ENCODE measurements at places on chromosomes 1 and 21. TPM values are rescaled to one million over a fixed set of nuclear protein-coding genes. Genes with fewer than 3 reads are reported as not detected.
A peak's percentile ranks its signal among the peaks of the same experiment; 100 is the strongest.

- H3K4me1 ChIP-seq = no peaks in the 10 kb centered on the region
- H3K36me3 ChIP-seq = no peaks in the 10 kb centered on the region
- no peaks in the 10 kb centered on the region for H3K27me3 ChIP-seq
Measured at GRCh38 chr1:155117610-155118009, 10.1 kb upstream of the EFNA1 start.

DNA sequence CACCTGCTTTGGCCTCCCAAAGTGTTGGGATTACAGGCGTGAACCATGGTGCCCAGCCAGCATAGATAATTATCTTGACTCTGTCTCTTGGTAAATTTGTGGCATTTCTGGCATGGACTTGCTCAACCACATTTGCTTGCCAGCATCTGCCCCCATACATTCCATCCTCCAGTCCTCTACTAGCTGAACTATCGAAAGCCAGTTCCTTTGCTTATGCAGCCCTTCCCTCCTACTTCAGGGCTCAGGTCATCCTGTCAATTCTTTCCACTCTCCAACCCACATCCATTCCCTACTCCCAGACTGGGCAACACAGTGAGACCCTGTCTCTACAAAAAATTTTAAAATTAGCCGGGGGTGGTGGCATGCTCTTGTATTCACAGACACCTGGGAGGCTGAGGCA is 13.0 kb upstream of the UQCRHL start:
- no peak overlapping the region for H3K4me3 ChIP-seq
- no peaks in the 10 kb centered on the region for H3K36me3 ChIP-seq
- DNase-seq = no peak
- H3K27ac ChIP-seq = no peak overlapping the region

- H3K4me1 ChIP-seq = no peaks in the 10 kb centered on the region
- no peak overlapping the region for H3K4me3 ChIP-seq
- no peak for DNase-seq
- no peaks in the 10 kb centered on the region for H3K27me3 ChIP-seq
Measured at GRCh38 chr1:85208488-85208887, 7.7 kb upstream of the SYDE2 start.

Gene TTC22
- total RNA-seq = 0.40 TPM

Gene RAB7B
- 0.44 TPM for total RNA-seq

- DNase-seq = no peak
- no peaks in the 10 kb centered on the region for H3K27me3 ChIP-seq
- no peaks in the 10 kb centered on the region for H3K4me1 ChIP-seq
- H3K27ac ChIP-seq = no peak overlapping the region
Measured at GRCh38 chr1:49576327-49576901, 447.3 kb downstream of the AGBL4 start.

DNA sequence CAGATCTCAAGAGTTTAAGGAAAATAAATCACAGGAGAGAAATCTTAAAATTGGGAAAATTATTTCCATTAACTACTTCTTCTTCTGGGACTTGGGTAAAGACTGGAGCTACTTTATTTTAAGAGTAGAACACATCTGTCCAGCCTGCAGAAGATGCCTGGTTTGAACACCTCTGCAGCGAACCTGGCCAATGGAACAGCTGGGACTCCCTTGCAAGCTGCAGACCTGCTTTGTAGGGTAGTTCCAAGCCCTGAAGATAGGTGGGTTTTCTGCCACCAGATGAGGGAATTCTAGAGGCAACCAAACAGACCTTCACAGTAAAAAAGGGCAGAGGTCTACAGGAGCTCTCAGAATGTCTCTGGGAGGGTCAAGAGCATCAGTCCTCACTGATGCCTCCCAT is 86.5 kb upstream of the CACNA1E start:
- no peaks in the 10 kb centered on the region for H3K4me1 ChIP-seq
- no peaks in the 10 kb centered on the region for H3K27me3 ChIP-seq
- no peak overlapping the region for H3K4me3 ChIP-seq
- H3K27ac ChIP-seq = no peak overlapping the region
- DNase-seq = no peak

DNA sequence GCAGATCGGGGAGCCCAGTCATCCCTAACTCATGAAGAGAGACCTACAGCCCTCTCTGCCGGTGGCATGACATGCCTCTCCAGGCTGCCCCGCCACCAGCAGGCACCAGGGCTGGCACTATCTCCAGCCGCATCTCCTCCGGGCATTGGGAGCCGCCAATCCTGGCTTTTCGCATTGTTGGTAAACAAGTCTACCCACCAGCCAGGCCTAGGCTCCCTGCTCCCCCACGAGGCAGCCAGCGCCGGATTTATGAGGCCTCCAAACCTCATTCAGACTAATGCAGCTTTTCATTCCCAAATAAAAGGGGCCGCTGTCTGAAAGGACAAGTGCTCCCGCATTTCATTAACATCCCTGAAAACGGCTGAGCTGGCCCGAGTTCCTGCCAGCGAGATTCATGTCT is 3.4 kb upstream of the GRIK3 start:
- DNase-seq = no peak
- H3K27ac ChIP-seq = no peak overlapping the region
- peaks cover 100% of the 10 kb centered on the region for H3K27me3 ChIP-seq
- H3K36me3 ChIP-seq = no peaks in the 10 kb centered on the region
- H3K4me1 ChIP-seq = peaks cover 7% of the 10 kb centered on the region

Gene TNFRSF4
- total RNA-seq = 1.1 TPM

Gene RNF186
- total RNA-seq = not detected

DNA sequence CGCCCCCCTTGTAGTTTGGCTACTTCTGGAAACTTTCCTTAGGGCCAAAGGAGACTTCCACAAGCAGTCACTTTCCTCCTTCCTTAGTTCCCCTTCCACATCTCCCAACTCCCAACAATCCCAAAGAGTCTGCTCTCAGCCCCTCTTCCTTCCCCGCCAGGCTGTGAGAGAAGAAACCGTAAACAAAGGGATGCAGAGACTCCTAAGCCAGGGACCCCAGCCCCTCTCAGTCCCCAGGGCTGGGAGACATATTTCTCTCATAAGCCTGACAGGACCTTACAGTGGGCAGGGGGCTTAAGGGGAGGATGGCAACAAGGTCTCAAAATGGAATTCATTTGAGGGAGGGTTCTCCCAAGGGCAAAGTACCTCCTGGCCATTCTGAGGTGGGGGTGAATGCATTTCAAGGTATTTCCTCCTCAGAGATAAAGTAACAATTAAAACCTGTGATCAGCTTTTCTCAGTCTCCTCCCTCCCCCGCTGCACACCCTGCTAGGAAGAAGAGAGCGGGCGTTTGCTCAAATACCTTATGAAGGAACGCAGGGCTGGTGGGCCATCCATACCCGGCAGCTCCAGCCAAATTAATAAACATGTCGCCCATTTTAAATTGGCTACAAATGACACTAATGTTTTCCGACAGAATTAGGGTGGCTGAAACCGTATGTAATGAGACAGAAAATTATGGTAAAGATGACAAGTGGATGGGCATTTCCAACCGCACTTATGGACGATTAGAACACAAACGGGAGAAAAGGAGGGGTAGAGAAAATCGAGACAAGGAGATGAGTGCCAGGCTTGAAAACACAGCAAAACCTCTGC is 4.0 kb downstream of the BARHL2 start:
- H3K27ac ChIP-seq = no peak overlapping the region
- H3K36me3 ChIP-seq = no peaks in the 10 kb centered on the region
- no peak overlapping the region for H3K4me3 ChIP-seq
- no peak for DNase-seq

DNA sequence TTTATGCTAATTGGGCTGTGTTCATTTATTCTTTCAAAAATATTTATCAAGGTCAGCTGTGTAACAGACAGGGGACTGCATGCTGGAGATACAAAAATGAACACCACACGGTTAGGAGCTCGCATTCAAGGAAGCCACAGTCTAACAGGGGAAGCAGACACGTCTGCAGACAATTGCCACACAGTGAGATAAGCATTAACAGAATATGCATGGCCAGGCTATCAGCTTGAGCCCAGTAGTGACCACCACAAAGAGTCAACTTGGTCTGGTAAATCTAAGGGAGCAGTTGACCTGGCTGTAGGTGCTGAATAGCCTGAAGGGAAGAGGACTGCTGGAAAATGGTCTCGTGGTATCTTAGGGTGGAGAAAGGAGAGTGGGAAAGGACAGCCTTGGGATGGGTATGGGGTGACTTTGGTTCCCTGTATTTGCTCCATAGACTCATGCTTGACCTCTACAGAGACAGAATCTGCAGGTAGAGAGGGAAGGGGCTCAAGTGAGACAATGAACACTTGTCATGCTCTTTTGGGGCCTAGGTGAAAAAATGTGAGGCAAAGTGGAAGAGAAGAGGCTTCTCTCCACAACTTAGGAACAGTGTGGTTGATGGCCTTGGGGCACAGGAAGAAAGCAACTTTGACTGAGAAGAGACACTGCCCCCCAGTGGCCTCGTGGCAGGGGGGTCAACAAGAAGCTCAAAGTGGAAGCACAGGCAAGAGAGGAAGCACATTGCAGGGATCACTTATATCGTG is 7.6 kb upstream of the NPL start:
- H3K4me3 ChIP-seq = no peak overlapping the region
- no peaks in the 10 kb centered on the region for H3K36me3 ChIP-seq
- peak; percentile 77 for DNase-seq
- no peaks in the 10 kb centered on the region for H3K27me3 ChIP-seq
- peaks cover 8% of the 10 kb centered on the region for H3K4me1 ChIP-seq

Gene NHLH2
- total RNA-seq = not detected

DNA sequence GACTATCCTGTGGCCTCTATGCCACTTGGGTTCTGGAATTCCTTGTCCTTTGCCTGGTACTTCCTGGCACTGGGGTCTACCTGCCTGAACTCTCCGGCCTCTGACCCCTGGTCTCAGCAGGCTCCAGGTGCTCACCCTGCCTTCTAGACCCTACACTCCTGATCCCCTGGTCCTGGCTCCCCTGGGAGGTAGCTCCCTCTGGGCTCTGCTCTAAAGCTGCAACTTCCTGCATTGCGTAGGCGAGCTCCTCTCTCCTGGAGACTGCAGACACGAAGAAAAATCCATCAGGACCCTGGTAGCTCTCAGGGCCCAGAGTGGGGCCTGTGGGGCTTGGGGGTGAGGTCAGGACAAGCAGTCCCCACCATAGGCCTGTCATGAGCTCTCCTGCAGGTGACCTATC is 7.8 kb upstream of the PLEKHG5 start:
- no peaks in the 10 kb centered on the region for H3K36me3 ChIP-seq
- DNase-seq = no peak
- no peaks in the 10 kb centered on the region for H3K27me3 ChIP-seq
- H3K4me1 ChIP-seq = peaks cover 41% of the 10 kb centered on the region
- H3K27ac ChIP-seq = no peak overlapping the region

- H3K4me1 ChIP-seq = peaks cover 26% of the 10 kb centered on the region
- H3K27me3 ChIP-seq = no peaks in the 10 kb centered on the region
- H3K4me3 ChIP-seq = no peak overlapping the region
- no peak for DNase-seq
- H3K27ac ChIP-seq = no peak overlapping the region
- no peaks in the 10 kb centered on the region for H3K36me3 ChIP-seq
Measured at GRCh38 chr1:88697503-88697902, 13.4 kb downstream of the PKN2 start.

Gene SNX7
- 22.3 TPM for total RNA-seq

DNA sequence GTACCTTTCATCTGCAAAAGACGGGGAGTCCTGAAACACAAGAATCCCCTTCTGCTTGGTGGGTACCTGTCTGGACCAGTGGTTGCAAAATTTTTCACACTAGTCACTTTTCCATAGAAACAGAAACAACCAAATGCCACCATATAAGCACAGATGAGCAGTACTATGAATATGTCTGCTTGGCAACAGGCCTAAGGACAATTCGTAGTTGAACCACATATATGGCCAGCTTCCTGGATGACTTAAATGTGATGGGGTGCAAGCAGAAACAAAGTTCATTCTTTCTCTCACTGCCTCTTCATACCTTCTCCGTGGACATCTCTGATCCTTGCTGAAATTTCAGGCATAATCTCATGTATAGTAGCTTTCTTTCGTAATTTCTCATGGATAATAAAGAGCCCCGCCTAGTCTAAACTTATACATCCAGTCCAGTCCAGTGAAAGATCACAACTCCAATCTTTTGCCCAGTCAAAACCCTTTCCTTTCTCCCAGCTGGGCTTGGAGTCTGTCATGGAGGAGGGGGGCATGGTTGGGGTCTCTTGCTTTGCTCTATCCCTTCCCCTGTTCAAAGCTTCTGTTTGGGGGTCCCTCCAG is 7.0 kb downstream of the FCAMR start:
- H3K27me3 ChIP-seq = no peaks in the 10 kb centered on the region
- no peaks in the 10 kb centered on the region for H3K36me3 ChIP-seq
- no peaks in the 10 kb centered on the region for H3K4me1 ChIP-seq
- no peak overlapping the region for H3K27ac ChIP-seq
- no peak for DNase-seq
- H3K4me3 ChIP-seq = no peak overlapping the region

DNA sequence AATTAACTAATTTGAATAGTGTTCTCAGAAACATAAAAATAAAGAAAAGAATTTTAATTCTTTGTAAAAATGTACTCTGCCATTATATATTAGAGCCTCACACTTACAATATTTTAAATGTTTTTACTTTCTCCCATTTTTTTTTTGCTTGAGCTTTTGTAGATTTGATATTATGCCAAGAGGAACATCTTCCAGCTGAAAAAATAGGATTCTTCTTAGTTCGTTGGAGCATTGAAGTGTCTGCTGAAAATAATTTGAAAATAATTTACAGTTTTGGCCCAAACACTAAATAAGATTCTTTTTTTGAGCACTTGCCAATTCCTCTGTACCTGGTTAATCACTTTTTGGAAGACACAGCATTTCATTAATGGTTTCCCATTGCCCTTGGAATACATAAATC is 175.0 kb upstream of the COL11A1 start:
- no peaks in the 10 kb centered on the region for H3K4me1 ChIP-seq
- no peaks in the 10 kb centered on the region for H3K27me3 ChIP-seq
- H3K4me3 ChIP-seq = no peak overlapping the region
- H3K27ac ChIP-seq = no peak overlapping the region
- DNase-seq = no peak

Gene GNG12
- 45.7 TPM for total RNA-seq

- H3K36me3 ChIP-seq = peaks cover 6% of the 10 kb centered on the region
- no peaks in the 10 kb centered on the region for H3K27me3 ChIP-seq
- no peak for DNase-seq
Measured at GRCh38 chr1:162385702-162386101, 4.2 kb downstream of the C1orf226 start.

Gene HMGN1
- total RNA-seq = 40.3 TPM

DNA sequence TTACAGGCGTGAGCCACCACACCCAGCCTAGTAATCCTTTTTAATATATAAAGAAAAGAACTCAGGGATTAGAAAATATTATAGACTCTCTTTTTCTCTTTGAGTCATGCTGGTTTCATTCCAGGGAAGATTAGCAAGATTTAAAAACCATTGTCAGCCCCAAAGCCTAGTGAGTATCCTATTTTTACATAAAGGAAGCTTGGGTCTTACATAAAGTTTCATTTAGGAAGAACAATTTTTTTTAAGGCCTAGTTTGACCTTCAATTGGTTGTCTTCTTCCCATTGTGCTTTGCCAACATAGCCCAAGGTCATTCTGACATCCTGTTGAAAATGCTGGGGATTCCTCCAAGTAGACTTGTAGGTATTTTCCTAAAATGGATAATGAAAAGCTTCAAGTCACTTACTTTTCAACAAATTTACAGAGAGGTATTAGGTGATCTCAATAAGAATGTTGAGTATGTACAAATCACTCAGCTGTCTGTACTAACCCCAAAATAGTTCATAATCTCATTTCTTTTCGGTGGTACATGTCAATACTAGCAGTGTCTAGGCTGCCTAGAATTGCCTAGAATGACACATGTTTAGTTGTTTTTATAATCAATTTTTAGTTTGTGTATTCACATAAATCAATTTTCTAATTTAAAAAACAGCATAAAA is 4.3 kb upstream of the KIF14 start:
- no peak for DNase-seq
- no peak overlapping the region for H3K4me3 ChIP-seq
- no peak overlapping the region for H3K27ac ChIP-seq
- H3K4me1 ChIP-seq = no peaks in the 10 kb centered on the region
- H3K27me3 ChIP-seq = no peaks in the 10 kb centered on the region

Gene PTPN14
- total RNA-seq = 32.6 TPM

All from heart left ventricle (tissue), 16 donors.